Neural crest cell (in vitro differentiated cells): ENCODE measurements at places on chromosomes 5 and 9. TPM values are rescaled to one million over a fixed set of nuclear protein-coding genes. Genes with fewer than 3 reads are reported as not detected.

Gene DDX4
- total RNA-seq = not detected in 2 replicates

Gene EDIL3
- 0.84 and 1.2 TPM in 2 replicates for total RNA-seq

Gene FGF1
- not detected in 2 replicates for total RNA-seq

Gene PRUNE2
- total RNA-seq = 4.3 and 5.4 TPM in 2 replicates

Gene C5
- 8.3 and 9.4 TPM in 2 replicates for total RNA-seq

Gene FUT7
- 0.14 TPM in 1 of 2 replicates, not detected in the other for total RNA-seq

Gene PLEKHG4B
- total RNA-seq = 21.7 and 22.0 TPM in 2 replicates

Gene PRRX2
- total RNA-seq = 0.65 and 0.68 TPM in 2 replicates

Gene LRRC19
- not detected in 2 replicates for total RNA-seq

Gene ZNF300
- 12.1 and 12.4 TPM in 2 replicates for total RNA-seq

Gene SLC35D2
- 19.0 and 19.2 TPM in 2 replicates for total RNA-seq

- no peak for DNase-seq
Measured at GRCh38 chr9:108060175-108060574, 570.6 kb upstream of the KLF4 start.

GRCh38 chr5:172088801-172089200 lies 82.4 kb upstream of the FBXW11 start:
- DNase-seq = no peak

GRCh38 chr5:59532979-59533729 lies 360.4 kb downstream of the PDE4D start:
- no peak for DNase-seq

DNA sequence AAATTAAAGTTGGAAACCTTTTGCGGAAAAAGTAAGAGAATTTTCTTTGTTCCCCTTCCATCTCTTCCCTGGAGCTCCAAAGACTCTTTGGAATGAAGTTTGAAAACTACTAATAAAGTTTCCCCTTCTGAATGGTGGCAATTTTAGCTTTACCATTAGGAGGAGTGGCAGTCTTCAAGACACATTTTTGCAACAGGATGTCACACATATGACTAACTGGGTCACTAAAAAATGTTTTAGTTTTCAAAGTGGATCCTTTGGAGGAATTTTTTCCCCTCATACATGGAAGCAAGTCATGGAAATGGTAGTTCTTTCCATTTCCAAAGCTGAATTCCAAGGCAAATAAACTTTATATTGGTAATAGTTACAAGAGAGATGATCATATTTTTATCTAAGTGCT lies 15.6 kb downstream of the FBXO4 start:
- no peak for DNase-seq

- no peak for DNase-seq
Measured at GRCh38 chr9:104748359-104749031, 1.0 kb downstream of the NIPSNAP3A start.

DNA sequence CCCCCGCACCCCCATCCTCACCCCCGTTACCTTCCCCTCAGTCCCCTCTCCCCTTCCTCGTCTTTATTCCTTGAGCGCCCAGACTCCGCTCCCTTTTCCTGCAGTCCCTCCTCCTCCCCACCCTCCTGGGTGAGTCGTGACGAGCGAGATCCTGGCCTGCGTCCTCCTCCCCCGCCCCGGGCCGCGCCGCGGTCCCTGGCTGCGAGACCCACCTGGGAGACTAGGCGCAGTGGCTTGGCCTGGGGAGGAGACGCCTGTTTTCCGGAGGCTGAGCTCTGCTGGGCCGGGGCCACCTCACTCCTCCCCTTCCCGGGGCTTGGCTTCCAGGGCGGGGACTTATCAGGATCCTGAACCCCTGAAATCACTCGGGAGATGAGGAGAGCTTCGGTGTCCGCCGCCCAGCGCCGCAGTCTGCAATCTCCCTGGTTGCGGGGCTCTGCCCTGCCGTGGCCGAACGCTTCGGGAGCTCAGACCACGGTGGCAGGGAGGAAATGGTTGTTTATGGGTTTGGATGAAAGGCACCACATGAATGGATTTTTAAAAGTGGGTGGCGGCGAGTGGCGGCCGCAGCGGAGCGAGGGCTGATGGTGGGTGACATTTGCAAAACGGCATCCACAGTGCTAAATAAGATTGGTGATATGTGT lies 984 bp downstream of the STXBP1 start:
- peak; percentile 26 for DNase-seq

DNA sequence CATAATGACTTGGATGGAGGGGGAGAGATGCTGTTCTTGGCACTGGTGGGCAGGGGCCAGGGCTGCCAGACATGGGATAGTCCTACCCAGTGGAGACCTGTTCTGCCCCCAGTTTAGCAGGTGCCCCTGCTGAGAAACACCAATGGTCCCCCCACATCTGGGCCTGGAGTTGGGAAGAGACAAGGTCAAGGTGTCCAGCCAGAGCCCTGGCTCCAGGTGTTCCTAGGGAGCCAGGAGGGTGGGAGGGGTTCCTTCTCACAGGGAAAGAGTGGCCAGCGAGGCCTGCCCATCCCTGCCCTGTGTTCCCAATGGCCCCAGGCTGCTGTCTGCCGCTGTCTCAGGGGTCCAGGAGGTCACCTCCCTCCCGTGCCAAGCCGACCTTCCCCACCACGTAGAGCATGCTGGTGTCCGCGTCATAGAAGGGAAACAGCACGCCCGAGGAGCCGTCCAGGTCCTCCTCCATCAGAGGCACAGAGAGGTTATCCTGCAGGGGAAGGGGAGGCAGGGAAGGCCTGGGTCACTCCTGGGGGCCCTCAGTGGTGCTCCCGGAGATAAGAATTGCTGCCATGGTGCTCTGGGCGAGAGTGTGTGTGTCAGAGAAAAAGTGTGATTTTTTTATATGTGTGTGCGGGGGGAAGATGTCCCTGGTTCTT lies 11.7 kb upstream of the TRIM14 start:
- DNase-seq = no peak

- no peak for DNase-seq
Measured at GRCh38 chr9:98374385-98375051, 119.1 kb upstream of the TBC1D2 start.

DNA sequence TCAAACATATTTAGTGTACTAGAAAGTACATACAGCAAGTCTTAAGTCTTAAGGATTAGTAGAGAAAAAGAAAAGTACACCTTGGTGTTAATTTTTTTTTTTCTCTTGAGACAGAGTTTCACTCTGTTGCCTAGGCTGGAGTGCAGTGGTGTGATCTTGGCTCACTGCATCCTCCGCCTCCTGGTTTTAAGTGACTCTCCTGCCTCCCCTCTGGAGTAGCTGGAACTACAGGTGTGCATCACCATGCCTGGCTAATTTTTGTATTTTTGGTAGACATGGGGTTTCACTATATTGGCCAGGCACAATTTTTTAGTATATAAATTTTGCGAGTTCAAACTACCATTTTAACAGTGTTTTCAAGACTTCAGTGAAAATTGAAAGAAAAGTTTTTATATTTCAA lies 1941.1 kb upstream of the CDH6 start:
- no peak for DNase-seq

DNA sequence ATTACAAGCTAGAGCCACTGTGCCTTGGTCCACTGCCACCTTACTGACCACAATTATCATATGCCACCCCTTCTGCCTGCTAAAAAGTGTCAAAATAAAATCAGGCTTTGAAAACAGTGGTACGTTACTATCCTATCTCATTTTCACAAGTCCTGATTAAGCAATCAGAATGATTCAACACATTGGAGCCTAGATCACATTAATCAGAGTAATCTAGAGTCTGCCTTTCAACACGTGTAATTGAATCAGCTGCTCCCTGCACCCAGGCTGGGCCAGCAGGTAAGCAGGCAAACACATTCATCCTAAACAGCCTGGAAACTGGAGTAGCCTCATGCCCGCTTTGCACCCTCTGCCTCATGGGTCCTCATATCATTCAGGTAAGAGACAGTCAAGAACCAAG lies 186.2 kb downstream of the DCP2 start:
- no peak for DNase-seq

- DNase-seq = no peak
Measured at GRCh38 chr9:68898781-68899439, 115.0 kb downstream of the PRKACG start.

DNA sequence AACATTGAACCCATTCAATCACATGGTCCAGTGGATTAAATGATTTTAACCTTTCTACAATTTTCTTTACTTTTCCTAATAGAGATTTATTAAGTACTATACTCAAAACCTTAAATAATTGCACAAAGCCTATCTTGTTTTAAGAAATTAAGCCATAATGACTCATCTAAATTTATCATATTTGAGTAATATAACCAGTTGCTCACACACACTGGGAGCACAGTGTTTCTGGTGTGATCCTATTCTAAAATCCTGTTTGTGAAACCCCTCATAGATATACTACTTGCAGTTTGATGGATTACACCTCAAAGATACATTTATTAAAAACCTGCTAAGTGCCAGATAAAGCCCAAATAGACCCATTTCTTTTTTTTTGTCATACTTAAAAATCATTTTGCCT lies 668.3 kb upstream of the CDH18 start:
- DNase-seq = no peak

GRCh38 chr5:11584017-11584416 lies 320.2 kb downstream of the CTNND2 start:
- DNase-seq = no peak

DNA sequence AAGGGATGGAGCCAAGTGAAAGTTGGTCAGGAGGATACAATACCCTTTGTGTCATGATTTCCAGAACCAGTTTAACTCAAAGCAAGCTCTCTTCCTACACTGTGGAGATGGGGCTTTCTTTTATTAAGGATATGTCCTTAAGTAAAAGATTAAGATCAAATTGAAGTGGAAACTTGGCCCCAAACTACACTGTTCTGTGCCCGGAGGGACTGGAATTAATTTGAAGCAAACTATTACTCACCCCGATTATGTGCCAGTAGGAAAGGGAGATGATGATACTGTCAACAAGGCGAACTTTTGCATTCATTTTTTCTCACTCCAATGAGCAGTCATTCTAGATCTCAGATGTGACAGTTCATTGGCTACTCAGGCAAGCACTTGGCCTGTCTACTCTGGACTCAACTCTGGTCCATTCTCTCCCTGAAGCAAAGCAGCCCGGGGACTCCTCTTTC lies 186.7 kb downstream of the NTRK2 start:
- DNase-seq = no peak

DNA sequence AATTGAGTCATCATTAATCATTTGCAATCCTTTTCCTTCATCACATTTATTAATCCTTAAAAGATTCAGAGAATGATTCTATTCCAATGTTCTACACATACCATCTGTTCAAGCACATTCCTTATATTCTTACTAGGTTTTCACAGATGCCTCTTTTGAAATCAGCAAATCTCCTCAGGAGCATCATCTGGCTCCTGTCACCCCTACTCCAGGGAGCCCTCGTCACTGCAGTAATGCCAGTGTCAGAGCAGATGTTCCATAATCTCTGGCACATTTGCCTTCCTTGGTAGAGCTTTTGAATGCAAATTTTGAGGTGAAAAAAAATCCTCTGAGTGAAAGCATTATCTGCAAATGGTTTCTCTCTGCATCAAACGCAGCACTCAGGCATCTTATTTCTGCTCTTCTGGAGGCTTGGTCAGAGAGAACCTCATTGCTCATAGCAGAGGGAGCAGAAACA lies 7.6 kb upstream of the KCNV2 start:
- no peak for DNase-seq

GRCh38 chr9:126049088-126049487 lies 277.5 kb upstream of the MVB12B start:
- DNase-seq = no peak

DNA sequence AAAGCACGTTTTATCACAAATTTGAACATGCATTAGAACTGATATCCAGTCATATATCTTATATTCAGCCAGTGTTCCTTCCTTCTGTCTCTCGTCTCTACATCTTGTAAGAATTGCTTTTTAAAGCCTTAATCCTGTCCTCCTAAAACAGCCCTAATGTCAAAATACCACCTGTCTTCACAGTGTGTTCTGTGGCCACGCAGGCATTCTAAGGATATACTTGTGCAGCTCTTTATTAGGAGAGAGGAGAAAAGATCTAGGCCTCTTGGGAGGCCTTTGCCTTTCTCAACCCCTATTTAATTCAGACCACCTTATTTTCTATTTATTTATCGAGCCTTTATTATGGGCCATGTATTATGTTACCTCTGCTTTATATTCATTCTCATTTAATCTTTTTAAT lies 78.3 kb downstream of the MAN2A1 start:
- DNase-seq = no peak

GRCh38 chr5:116616876-116617275 lies 42.3 kb upstream of the SEMA6A start:
- no peak for DNase-seq

DNA sequence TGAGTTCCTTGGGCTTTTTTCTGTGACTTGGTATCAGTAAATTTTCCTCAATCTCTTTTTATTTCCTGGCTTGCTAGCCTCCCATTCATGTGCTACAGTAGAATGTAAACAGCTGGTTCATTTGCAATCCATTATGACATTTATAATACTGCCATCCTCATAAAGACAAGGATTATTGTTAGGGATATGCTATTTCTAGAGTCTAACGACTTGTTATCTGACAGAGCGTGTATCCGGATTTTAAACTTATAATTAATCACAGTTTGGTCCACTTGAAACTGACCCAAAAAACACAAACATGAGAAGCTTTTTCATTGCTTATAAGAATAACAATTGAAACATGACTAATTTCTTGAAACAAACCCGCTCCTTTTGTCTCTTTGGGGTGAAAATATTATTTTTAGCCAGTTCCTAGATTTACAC lies 585.8 kb downstream of the TLE4 start:
- DNase-seq = no peak

DNA sequence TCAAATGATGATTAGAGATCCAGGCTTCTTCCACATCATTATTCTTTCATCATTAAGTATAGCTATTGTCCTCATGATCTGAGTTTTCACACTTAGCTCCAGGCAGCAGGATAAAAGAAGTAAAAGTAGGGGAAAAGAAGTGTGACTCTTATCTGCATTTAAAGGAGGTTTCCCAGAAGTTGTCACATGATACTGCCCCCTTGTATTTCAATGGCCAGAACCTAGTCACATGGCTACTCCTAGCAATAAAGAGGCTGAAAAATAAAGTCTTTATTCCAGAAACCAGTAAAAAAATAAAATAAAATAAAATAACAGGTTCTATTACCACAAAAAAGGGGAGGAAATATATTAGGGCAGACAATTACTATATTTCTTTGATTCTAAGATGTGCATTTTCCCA lies 5.3 kb upstream of the NDUFS4 start:
- DNase-seq = no peak

DNA sequence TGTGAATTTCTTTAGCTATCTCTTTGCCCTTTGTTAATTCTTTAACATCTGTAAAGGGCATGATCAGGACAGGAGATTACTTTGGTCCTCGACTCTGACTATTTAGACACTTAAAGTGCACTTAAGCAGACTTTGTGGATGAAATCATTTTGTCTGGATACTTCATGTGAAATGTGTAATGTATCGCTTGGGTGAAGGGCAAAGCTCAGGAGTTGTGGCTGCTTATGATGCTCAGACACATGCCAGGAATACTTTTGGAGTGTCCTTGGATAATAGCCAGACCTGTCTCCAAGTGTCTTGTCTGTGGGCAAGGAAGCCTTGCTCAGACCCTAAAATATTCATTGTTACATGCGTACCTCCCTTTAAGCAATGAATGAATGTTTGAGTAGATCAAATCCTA lies 87.8 kb downstream of the RAI14 start:
- DNase-seq = no peak

DNA sequence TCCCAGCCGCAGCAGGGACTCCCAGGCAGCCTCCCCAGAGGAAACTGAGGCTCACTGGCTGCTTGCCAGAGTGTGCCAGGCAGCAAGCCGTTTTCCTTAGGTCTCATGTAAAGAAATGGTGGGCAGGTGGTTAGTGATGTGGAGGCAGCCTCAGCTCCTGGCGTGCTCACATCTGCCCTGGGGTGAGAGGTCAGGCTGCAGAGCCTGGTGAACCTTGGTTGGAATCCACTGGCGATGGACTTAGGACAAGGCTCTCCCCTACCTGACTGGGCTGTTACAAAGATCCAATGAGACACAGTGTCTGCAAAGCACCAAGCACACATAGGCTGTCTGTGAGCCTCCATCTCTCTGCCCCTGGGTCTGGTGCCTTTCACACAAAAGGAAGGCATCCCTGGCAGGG lies 30.9 kb downstream of the LHX6 start:
- no peak for DNase-seq
